ENCODE measurements at places on chromosomes 6 and 20.

- DNase-seq: no peak
Observed at GRCh38 chr20:8223091-8223870, 91.2 kb downstream of the PLCB1 start.

- no peak for DNase-seq
Observed at GRCh38 chr20:62367633-62368391, 700 bp upstream of the LAMA5 start.

DNA sequence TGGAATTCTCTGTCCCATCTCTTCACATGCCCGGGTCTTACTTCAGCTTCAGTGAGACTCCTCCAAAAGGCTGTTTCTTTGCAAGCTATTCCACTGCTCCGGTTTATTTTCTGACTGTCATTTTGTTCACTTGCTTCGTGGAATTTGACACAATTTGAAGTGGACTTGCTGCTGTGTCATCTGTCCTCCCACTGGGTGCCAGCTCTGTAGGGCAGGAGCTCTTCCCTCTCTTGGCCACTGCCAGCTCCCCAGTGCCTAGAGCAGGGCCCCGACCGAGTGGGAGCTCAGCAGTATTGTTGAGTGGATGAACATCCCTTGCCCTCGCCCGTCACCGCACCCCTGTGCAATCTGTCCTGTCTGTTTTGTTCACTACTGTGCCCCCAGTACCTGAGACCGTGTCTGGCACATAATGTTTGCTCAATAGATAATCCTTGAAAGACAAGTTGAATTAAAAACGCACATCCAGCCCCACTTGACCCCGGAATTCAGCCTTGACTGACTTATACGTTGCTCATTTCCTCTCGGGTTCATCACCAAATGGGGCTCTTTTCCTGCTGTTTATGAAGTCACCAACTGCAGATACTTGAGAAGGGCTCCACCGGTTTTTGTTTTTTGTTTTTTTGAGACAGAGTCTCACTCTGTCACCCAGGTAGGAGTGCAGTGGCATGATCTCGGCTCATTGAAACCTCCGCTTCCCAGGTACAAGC is 170.3 kb upstream of the KCNG1 start:
- DNase-seq: no peak

DNA sequence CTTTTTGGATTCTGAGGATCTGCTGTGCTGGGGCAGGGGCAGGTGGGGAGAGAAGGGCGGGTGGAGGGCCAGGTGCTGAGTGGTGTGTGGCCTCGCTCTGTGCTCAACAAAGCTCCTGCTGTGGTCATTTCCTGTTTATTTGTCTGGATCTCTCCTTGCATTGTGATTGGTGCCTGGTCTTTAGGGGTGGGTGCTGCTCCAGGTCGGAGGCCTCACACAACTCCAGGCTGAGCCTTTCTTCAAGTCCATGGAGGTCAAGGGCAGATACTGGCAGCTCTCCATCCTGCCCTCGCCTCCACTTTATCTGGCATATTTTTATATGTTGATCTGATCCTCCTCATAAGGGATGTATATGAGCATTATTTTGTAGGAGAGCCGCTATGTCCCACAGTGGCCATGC is 36.2 kb downstream of the HLA-F start:
- no peak for DNase-seq

- DNase-seq: no peak
Observed at GRCh38 chr20:63425846-63426485, 46.5 kb downstream of the KCNQ2 start.

DNA sequence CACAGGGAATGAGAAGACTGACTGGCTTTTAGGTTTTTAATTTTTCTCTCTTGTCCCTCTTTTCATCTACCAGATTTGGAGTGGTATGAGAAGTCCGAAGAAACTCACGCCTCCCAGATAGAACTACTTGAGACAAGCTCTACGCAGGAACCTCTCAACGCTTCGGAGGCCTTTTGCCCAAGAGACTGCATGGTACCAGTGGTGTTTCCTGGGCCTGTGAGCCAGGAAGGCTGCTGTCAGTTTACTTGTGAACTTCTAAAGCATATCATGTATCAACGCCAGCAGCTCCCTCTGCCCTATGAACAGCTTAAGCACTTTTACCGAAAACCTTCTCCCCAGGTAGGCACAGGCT is 644 bp downstream of the MAD2L1BP start:
- no peak for DNase-seq

GRCh38 chr6:118501099-118501498 is 47.0 kb upstream of the PLN start:
- DNase-seq: no peak

- no peak for DNase-seq
Observed at GRCh38 chr20:56815796-56816195, 186.7 kb downstream of the TFAP2C start.

- DNase-seq: no peak
Observed at GRCh38 chr6:57307850-57308249, 9.6 kb upstream of the PRIM2 start.

GRCh38 chr6:88572449-88573139 is 390.8 kb downstream of the RNGTT start:
- no peak for DNase-seq

DNA sequence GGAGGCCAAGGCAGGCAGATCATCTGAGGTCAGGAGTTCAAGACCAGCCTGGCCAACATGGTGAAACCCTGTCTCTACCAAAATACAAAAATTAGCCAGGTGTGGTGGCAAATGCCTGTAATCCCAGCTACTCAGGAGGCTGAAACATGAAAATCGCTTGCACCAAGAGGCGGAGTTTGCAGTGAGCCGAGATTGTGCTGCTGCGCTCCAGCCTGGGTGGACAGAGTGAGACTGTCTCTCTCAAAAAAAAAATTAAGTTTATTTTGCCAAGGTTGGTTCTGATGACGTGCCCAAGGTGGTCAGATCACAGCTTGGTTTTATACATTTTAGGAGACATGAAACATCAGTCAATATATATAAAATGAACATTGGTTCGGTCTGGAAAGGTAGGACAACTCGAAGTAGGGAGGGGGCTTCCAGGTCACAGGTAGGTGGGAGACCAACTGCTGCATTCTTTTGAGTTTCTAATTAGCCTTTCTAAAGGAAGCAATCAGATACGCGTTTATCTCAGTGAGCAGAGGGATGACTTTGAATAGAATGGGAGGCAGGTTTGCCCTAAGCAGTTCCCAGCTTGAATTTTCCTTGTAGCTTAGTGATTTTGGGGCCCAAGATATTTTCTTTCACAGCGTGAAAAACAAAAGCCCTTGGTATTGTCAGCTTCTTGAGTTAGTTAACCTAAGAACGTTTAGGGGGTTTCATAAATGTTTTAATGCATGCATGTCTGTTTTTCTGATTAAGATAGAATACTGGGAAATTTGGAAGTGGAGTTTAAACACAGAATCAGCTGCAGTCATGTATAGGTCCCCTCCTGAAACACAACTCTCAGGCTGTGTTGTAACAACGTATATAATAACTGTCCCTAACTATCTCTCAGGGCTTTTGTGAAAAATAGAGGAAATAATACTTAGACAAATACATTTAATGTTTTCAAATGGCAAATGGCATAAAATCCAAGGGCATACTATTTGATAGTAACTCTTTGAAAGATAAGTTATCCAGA is 16.7 kb downstream of the ACOT13 start:
- DNase-seq: no peak

DNA sequence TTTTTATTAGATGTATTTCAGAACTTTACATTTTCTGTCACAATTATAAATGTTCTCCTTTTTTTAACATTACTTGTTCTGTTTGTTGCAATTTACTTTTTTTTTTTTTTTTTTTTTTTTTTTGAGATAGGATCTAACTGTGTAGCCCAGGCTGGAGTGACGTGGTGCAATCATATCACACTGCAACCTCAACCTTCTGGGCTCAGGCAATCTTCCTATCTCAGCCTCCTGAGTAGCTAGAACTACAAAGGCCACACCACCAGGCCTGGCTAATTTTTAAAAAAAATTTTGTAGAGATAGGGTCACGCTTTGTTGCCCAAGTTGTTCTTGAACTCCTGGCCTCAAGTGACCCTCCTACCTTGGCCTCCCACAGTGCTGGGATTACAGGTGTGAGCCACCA is 15.1 kb upstream of the MBOAT1 start:
- no peak for DNase-seq

GRCh38 chr6:26571592-26572296 is 25.0 kb upstream of the ABT1 start:
- DNase-seq: no peak

DNA sequence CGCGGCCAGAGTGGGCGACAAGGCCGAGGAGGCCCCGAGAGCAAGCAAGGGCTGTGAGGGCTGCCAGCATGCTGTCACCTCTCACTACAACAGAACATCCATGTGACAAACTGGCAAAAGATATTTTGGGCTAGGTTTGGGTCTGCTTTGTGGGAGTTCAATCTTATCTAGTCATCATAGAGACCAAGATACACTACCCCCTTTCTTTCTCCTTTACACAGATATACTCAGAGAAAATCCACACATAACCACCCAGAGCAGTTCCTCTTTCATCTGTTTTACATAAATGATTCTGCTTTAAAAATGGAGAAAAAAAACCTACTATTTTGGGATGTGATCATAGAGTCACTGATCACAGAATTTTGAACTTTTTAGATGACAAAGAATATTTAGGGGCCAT is 16.8 kb downstream of the SOX4 start:
- no peak for DNase-seq
